ENCODE measurements at places on chromosomes 13 and 19. TPM values are rescaled to one million over a fixed set of nuclear protein-coding genes. Genes with fewer than 3 reads are reported as not detected.

Gene CCDC124
- total RNA-seq: 79.9 TPM

Gene PRDX2
- total RNA-seq: 129 TPM

- DNase-seq: no peak
Measured at GRCh38 chr19:40453151-40453735, 9.1 kb upstream of the SERTAD3 start.

DNA sequence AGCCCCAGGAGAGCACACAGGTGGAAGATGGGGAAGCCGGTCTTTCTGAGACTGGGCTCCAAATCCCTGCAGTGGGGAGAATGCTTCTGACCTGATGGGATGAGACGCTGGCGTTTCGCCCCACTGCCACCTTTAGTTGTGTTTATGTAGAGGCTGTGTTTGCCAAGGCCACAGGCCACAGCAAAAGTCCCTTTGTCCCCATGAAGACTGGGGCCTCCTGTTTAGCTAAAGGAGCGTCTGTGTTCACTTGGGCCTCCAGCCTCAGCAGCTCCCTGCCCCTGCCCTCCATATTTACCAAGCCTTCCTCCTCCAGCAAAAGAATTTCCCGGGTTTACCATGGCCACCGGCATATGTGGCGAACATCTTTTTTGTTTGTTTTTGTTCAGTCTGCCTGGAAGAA, 10.4 kb upstream of the KLK14 start:
- no peak for DNase-seq

DNA sequence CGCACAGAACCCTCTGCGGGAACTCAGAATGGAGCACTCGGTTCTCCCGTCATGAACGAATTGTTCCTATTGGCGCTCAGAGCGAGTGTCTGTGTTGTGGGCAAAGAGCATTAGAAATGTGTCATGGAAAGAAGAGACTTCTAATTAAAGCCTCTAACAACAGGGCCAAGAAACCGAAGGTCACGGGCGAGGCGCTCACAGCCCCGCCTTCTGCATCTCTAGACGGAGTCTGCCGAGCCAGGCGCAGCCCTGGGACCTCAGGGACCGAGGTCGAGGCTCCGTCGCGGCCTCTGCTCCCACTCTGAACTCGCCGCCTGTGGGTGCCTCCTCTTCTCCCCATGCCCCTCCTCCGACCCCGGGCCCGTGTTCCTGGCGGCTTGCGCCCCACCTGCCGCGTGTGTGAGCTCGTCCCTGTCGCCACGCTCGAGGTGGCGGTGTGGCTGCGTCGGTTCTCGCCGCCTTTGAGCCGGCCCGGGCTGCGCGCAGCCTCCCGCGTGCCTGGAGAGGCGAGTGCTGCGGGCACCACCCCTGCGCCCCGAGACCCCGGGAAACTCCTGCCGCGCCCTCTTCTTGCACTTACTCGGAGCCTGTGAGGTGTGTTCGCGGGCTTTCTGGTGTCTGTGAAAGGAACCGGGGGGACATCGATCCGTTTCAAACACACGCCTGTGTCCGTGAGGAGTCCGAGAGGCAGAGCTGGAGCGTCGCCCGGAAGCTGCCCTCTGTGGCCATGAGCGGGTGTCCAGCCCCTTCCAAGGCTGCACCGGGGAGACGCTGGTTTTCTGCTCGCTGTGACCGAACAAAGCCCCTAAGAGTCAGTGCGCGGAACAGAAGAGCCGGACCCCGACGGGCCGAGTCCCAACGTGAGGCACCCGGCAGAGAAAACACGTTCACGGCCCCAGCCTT, 45.4 kb upstream of the SPACA7 start:
- DNase-seq: no peak
